ENCODE measurements at places on chromosomes 4 and X.

- DNase-seq: no peak
Observed at GRCh38 chr4:181761156-181761555, 482.0 kb upstream of the TENM3 start.

DNA sequence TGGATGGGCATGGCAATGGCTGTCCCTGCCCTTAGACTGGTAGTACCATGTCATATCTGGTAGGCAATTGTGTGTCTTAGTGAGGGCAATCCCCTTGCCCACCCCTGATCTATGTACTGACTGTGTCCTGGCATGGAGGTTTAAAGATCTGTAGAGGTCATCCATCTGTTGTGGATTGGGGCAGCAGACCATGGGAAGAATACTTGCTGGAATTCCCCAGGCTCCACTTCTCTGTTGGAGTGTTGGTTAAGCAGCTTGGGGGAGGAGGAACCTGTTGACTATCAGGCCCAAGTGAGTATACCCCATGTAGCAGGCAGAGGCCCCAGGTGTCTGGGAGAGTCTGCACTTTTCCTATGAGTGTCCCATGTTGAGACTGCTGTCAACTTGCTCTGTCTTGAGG, 246.7 kb upstream of the DIPK2B start:
- DNase-seq: no peak

- no peak for DNase-seq
Observed at GRCh38 chrX:96438803-96439202, 245.8 kb upstream of the DIAPH2 start.

- no peak for DNase-seq
Observed at GRCh38 chr4:1880332-1880731, 9.1 kb downstream of the NSD2 start.

- DNase-seq: no peak
Observed at GRCh38 chrX:17616936-17617335, 120.4 kb upstream of the SCML1 start.

DNA sequence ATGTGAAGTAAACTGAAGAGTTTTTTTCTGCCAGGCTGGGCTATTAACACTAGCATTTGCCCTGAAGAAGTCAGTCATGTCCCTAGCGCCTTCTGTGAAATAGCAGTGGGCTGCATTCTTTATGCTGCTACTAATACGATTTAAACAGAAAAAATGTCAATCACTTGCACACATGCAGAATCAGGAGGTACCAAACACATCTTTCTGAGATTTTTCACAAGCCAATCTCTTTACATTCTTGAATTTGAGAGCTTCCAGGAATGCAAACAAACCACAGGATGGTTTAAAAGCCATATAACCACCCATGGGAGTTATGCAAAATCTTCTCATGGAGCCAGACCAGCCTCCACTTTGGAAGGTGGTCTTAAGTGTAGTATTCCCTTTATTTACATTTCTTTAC, 220.1 kb downstream of the IQCM start:
- DNase-seq: no peak

GRCh38 chr4:4805887-4806286, 53.6 kb upstream of the MSX1 start:
- no peak for DNase-seq

DNA sequence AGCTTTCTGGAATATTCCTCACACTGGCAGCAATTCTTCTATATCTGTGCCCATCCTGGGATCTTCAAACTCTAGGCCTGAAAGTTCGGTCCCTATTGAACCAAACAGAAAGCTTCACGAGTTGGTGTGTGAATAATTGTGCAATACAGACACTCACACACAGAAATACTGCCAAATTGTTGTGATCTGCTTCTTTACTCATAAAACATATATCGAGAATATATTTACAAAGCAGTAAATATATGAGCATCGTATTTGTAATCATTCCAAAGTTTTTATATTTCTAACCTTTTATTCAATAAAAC, 56.6 kb upstream of the BEX4 start:
- DNase-seq: no peak

GRCh38 chr4:57607566-57608180, 497.5 kb upstream of the IGFBP7 start:
- no peak for DNase-seq

- no peak for DNase-seq
Observed at GRCh38 chr4:43990551-43990950, 458.1 kb downstream of the KCTD8 start.

DNA sequence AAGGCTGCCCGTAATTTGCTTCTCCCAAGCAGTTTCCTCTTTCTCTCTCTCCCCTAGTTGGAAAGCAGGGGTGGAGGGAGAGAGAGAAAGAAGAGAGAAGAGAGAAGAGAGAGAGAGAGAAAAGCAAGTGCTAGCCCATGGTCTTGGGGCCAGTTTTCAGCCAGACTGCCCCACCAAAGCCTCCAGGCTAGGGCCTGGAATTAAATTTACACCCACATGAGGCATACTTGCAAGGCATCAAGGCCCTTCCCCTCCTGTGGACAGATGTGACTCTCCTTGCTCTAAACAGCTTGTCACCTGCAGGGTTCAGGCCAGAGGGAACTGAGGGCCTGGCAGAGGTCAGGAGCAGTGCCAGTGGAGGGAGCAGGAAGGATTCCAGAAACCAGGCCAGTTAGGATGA, 1.7 kb upstream of the CXCR3 start:
- no peak for DNase-seq

- DNase-seq: no peak
Observed at GRCh38 chr4:4625488-4625887, 83.6 kb upstream of the STX18 start.

GRCh38 chr4:7067452-7068278, at the start of gene GRPEL1:
Gene GRPEL1 (minus strand): TSS chr4:7068064. CDS start chr4:7068032, 32 bp downstream.
- DNase-seq: peak; percentile 99

GRCh38 chrX:21174439-21174838, 199.8 kb upstream of the CNKSR2 start:
- DNase-seq: no peak

- no peak for DNase-seq
Observed at GRCh38 chr4:168900080-168900479, 110.0 kb downstream of the CBR4 start.

- DNase-seq: peak; percentile 20
Observed at GRCh38 chr4:52658641-52659000, 480 bp downstream of the USP46 start.

DNA sequence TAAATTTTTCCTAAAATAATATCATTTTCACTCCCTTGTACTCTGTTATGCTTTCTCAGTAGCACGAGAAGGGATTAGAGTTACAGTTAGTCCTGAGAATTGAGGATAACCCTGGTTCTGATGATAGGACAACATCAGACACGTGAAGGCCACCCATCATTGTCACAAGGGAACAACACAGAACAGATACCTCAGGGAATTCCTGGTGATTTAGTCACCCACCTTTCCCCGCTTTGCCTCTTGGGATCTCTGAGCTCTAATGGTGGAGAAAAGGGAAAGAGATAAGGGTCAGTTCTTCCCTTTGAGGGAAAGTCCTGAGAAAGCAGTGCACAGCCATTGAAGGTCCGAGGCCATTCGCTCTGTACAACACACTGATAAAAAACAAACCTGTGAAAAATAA, 112.3 kb upstream of the GALNT7 start:
- DNase-seq: no peak

DNA sequence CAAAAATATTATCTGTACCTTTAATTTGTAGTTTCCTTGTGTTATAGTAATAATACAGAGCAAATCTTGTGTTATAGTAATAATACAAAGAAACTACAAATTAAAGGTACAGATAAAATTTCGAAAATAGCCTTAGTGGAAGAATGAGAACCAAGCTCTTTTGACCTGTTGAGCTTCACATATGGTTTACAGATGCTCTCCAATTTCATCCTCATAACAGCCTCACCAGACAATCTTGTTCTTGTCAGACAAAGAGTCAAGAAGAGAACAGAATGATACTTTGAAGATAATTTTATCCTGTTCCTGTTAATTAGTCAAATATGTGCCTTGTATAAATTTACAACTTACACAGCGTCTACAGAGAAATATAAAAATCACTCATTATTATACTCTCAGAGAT, 12.8 kb downstream of the ATXN3L start:
- DNase-seq: no peak

DNA sequence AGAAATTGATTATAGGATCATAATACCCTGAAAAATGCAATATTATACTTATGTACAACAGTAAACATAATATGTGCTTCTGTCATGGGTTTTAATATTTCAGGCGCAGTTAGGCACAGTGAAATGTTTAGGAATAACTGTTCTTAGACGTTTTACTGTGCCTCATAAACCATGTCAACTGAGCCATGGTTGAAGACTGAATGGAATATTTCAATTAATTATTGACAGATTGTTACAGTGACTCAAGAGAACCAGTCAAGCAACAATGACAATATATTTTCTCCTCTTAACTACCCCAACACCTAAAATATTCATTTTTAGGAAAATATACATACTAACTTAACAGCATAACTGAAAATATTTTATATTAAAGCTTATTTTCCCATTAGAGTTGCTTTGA, 852.7 kb upstream of the FRG1 start:
- no peak for DNase-seq

- no peak for DNase-seq
Observed at GRCh38 chr4:90546114-90546513, 418.9 kb downstream of the CCSER1 start.

- DNase-seq: no peak
Observed at GRCh38 chrX:97070346-97070745, 186.6 kb downstream of the RPA4 start.

DNA sequence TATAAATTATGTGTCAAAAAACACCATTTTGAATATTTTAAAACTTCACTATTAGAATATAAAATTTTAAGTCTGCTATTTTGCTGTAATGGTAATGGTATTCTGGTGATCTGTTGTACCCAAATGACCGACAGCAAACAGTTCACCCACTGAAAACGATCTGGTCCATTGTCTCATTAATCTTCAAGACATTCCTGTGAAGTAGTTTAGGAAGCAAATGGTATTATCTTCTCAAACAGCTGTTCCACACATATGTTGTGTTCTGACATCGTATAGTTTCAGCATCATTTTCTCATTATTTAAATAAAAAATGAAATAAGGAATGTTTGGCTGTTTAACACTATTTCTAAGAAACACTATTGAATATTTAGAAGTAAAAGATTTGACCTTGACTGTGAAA, 98.1 kb downstream of the WWC2 start:
- DNase-seq: no peak

GRCh38 chr4:6680372-6681034, 13.2 kb upstream of the S100P start:
- no peak for DNase-seq

- DNase-seq: no peak
Observed at GRCh38 chrX:119880552-119881437, 9.2 kb downstream of the NDUFA1 start.

- DNase-seq: no peak
Observed at GRCh38 chr4:38283724-38284123, 323.5 kb downstream of the PTTG2 start.

DNA sequence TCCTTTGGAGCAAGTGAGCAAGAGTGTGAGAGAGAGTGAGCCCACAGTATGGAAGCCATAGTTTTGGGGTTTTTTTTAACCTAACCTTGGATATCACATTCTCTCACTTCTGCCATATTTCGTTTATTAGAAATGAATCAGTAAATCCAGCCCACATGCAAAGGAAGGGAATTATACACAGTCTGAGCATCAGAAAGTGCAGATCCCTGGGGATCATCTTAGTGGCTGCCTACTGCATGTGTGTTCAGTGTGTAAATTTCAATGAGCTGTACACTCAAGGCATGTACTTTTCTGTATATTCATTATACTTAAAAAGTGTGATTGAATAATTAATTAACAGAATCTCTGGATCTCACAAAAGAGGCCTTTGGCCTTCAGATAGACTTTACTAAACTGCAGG, 133.8 kb upstream of the PRPS2 start:
- DNase-seq: no peak

- DNase-seq: no peak
Observed at GRCh38 chrX:9775930-9776329, 10.3 kb upstream of the GPR143 start.

GRCh38 chrX:122943918-122944317, 240.2 kb upstream of the GRIA3 start:
- no peak for DNase-seq

DNA sequence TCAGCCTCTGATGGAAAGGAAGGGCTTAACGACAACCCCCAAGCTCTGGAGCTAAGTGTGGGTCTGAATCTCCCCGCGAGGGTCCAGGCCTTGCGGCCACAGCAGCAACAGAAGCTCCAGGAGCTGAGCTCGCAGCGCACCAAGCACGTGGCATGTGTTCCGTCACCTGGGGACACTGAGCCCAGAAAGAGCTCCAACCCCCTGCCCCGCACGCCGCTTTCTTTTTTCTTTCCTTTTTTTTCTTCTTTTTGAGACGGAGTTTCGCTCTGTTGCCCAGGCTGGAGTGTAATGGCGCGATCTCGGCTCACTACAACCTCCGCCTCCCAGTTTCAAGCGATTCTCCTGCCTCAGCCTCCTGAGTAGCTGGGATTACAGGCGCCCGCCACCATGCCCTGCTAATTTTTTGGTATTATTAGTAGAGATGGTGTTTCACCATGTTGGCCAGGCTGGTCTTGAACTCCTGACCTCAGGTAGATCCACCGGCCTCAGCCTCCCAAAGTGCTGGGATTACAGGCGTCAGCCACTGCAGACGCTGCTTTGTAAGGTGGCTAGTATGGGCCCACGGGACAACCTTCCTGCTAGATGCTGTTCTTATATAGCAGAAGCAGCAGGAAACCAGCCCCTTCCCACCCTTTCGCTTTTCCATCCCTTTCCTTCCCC, 685 bp upstream of the TNIP2 start:
- no peak for DNase-seq

DNA sequence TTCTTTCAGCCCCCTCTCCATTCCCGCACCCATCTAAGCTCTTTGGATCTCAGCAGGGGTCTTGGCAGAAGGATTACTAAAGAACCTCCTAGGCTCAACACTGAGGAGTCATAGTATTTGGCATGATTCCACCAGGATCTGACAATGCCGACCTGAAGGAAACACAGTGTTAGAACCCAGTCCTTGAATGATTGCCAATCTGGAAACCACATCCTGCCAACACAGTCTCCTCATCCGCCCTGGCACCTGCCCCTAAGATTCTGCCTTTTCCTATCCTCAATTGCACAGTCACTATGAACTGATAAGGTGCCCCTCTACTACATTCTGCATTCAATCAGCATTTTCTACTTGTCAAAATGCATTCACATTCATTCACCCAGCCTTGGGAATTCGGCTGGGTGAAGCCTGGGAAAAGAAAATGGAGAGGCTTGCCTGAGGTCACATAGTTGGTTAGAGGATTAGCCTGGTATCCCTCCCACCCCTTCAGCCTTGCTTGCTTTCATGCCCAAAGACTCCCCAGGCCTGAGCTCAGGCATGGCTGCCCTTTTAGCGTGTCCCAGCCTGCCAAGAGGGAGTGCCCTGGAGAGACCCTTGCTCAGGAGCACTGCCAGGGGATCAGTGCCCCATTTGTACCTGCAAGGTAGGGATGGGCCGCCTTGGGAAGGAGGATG, 2.2 kb upstream of the CLDN2 start:
- DNase-seq: no peak

DNA sequence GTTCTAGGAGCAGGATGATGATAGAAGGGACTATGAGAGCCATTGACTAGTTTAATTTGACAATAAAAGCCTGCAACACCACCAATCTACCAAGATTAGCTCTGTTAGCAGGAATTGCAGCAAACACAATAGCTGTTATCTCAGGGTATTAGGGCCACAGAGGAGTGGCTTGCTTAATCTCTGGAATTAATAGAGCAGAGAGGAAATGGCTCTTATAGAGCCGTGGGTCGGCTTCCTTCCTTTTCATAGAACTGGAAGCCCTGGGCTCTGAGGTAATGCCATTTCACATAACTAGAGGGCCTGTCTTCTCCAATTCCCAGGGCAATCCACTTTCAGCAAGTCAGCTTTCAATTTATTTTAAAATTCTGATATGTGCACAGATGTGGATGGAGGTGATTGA, 83.0 kb downstream of the MAMLD1 start:
- no peak for DNase-seq

Data from head of caudate nucleus (tissue), 42 donors.